ENCODE measurements at places on chromosomes 4 and X.

GRCh38 chr4:94307231-94307871 is 35.3 kb downstream of the HPGDS start:
- no peak for DNase-seq

DNA sequence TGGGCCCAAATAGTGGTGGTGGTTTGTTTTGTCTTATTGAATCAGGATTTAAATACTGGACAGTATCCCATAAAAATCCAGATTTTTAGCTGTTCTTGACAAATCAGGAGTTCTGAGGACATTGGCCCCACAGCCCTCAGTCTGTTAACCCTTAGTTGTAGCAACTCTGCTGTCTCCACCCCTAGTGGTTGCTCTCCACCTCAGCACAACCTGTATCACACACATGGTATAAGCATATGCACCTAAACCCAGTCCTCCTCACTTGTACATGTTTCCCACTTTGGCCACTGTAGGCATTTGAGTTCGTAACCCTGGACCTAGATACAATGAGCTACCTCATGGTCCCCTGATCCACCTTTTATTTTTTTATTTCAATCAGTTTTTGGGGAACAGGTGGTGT is 75.9 kb downstream of the MRPL1 start:
- DNase-seq = no peak

- no peak for DNase-seq
Observed at GRCh38 chr4:144374065-144374464, 233.5 kb upstream of the GYPA start.

- no peak for DNase-seq
Observed at GRCh38 chr4:14650127-14650526, 352.2 kb upstream of the CPEB2 start.

- peak; percentile 59 for DNase-seq
Observed at GRCh38 chrX:140766024-140766611, 56.6 kb downstream of the LINC00632 start.

DNA sequence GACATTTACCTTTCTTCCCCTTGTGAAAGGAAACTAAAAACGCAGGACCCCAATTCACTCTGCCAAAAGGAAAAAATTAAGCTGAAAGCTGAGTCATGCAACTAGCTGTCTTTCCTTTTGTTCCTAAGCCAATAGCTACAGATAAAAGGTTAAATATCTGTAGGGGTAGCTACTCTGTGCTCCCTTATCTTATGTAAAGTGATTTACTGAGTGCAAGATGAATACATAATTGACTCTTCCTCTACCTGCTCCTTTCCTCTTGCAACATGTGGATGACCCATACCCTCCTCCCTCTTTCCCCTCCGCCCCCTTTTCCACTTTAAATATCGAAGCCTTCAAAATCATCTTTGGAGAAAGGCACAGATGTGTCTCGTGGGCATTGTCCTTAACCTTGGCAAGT is 68.0 kb upstream of the ZNF157 start:
- DNase-seq = no peak

GRCh38 chrX:131821945-131822622 is 201.0 kb upstream of the STK26 start:
- DNase-seq = no peak

DNA sequence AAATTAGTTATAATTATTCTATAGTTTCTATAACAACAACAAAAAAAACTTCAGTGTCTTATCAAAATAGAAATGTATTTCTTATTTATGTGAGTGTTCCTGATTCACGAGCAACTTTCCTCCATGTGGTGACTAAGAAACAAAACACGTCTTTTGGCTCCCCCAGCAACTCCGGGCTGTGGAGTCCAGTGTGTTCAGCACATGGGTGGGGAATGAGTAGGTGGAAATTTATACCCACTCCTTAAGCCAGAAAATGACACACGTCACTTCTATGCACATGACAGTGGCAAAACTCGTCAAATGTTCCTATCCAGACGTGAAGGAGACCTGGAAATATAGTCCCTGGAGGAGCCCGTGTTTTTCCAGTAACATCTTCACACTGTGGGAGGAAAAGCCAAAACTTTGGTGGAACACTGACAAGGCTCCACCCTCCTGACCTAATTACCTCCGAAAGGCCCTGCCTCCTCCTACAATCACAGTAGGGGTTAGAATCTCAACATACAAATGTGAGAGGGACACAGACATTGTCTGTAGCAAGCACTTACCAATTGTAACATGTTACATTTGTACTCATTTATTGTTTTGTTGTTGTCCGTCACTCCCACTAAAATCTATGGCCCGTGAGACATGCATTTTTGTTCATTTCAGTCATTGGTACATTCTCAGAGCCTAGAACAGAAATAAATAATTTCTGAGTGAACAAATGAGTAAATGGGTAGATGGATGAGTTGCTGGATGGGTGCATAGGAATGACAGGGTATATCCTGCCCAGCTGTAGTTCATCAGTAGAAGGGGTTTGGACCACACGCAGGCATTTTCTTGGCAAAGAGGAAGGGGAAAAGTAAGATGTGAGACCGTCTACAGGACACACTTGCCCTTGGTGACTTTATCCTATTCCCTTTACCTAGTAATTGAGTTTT is 605.8 kb upstream of the TENM3 start:
- DNase-seq = no peak

DNA sequence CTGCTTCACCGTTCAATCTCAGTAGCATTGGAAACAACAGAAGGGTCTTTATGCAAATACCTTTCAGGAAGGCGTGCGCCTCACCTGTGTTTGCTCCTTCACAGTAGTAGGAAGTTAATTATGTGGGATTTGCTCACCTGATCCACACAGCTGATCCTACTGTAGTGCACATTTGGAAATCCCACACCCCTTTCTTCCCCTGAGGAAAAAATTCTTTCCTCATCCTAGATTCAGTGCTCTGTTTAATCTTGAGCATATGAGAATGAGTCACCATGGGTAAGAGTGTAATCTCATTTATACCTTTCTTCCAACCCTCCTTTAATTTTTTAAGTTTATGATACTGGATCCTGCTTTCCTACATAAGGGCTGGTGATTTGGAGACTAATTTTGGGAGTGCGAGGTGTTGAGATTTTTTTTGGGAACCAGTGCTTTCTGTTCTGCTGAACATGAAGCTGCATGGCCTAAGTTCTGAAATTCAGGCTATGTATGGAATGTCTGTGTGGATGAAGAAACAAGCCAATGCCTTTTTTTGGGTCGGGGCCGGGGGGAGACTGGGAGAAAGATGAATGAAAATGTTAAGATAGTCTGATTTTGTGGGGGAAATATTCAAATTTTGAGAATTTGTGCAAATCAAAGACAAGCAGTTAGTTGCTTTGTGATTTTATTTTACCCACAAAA is 19.0 kb downstream of the GAB1 start:
- peak; percentile 21 for DNase-seq

GRCh38 chr4:152348670-152349069 is 187.2 kb downstream of the FBXW7 start:
- no peak for DNase-seq

- DNase-seq = no peak
Observed at GRCh38 chr4:145203410-145203809, 23.0 kb upstream of the OTUD4 start.

DNA sequence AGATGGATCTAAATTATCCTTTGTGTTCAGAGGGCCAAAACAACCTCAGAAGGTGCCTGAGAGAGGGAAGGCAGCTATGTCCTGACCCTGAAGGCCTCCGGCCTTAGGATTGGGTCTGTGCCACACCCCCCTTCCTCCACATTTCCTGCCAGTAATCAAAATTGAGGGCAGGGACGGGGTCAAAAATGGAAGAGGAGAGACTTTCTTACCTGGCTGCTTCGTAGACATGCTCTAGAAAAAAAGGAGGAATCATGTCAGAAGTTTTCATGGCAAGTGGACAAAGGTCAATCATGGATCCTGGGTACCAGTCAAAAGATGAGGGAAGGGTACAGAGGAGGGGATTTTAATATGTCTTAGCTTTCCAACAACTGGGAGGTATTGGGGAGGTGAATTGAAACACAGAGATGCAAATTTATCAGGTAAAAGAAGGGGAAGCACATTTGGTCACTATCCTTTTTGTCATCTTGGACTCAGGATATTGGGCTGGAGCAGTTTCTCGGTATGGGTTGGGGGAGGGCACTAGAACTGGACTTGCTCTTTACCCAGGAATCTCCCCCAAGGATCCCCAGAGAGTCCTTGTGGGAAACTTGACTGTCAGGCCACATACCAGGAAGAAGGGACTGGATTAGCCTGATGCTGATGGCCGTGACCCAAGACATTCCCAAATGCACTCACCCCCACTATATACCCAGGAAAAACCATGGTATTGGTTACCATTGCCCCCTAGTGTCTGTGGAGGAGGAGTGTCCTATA is 17.1 kb downstream of the VSIG4 start:
- DNase-seq = no peak

DNA sequence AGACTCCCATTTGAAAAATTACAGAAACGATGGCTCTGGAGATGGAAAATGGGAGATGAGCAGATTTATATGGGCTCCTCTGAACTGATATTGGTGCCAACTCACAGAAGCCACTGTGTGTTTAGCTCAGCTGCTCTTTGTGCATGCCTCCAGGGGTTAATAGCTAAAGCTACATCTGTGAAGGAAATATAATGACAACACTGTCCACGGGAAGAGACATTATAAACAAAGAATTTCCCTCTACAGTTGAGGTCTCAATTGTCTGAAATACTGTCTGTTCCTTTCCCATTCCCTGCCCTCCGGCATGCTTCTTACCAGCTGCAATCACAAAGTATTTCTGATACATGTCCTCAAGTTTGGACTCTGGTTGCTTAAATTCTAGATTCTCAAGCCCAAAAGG is 40.4 kb downstream of the PPA2 start:
- no peak for DNase-seq

GRCh38 chr4:179112441-179113170 is 1670.4 kb upstream of the AGA start:
- DNase-seq = no peak

DNA sequence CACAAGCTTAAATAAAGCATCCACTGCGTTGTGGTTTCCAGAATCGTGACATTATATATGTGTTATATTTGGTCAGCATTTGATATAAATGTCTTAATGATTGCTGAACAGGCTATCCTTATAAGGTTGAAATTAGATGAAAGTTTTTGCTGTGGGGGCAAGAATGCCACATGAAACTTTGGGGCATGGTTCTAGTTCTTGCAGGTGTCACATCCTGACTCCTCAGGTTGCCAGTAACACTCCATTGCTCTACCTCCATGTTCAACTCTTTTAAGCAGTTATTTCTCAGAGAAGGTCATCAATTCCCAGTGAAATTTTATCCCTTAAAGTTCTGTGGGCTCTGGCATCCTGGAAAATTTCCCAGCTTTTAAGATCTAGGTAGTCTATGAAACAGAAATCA is 33.7 kb downstream of the NFKB1 start:
- no peak for DNase-seq

GRCh38 chr4:27692158-27692557 is 831.5 kb downstream of the STIM2 start:
- peak; percentile 25 for DNase-seq

DNA sequence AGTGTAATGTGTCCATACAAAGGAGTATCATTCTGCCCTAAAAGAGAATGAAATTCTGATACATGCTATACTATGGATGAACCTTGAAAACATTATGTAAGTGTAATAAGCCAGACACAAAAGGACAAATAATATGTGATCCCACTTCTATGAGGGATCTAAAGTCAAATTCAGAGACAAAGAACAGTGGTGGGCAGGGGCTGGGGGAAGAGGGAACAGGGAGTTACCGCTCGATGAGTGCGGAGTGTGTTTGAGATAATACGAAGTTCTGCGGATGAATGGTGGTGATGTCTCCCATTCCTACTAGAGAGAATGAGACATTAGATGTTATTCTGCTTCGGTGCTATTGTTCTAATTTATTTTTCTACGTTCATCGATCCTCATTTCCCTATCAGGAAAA is 46.1 kb upstream of the TLR2 start:
- no peak for DNase-seq

DNA sequence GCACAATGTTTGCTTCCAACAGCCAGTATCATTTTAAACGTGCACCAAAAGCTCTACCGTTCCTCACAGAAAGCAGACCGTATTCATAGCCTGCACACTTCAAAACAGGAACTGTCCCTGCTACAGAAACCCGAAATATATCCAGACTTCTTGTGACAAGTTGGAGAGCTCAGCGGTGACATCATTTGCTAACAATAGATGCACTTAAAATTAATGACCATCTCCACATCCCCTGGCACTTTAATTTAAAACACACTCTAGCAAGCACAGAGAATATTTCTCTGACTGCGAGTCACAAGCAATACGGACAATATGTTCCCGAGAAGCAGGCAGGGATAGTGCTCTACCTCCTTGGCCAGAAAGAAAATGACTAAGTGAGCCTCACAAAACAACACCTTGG is 2.5 kb downstream of the NYX start:
- DNase-seq = peak; percentile 48
